ENCODE measurements at places on chromosomes 7 and 10. TPM values are rescaled to one million over a fixed set of nuclear protein-coding genes. Genes with fewer than 3 reads are reported as not detected.
A peak's percentile ranks its signal among the peaks of the same experiment; 100 is the strongest.

DNA sequence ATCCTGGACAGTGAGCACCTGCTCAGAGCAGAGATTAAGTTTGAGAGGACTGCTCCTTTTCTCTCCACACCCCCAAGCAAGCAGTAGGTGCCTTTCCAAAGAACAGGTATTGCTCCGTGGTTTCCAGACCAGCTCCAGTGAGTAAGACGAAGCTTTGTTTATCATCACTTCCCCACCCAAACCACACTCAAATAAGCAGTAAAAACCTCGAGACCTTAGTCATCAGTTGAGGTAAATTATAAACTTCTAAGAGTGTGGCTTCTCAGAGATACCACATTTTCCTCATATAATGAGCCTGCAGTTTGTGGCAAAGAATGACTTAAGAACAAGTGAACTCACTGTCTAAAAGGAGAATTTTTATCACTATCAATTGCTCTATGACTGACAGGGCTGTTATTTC is 50.0 kb upstream of the GRB10 start:
- no peak for DNase-seq

DNA sequence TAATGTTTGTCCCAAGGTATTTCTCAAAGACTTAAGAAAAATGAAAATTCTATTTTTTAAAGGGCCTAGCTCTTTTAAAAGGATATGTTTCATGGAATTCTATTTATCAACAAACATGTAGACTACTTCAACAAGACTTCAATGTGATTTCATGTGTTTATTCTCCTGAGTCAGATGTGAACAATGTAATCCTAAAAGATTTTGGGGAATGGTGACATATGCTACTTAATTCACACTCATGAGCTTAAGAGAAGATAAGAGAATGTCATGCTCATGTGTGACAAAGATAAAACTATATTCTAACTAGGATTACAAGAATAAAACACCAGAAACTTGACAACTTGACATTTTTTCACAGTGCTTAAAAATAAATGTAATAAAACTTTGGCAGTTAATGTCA is 127.5 kb downstream of the TES start:
- no peak for DNase-seq

GRCh38 chr7:2508327-2509215 is 11.0 kb upstream of the LFNG start:
- DNase-seq, result no peak

GRCh38 chr10:58622246-58622645 is 109.6 kb downstream of the BICC1 start:
- DNase-seq, result no peak

- no peak for DNase-seq
These were observed 303.6 kb upstream of the PITRM1 start for GRCh38 chr10:3476186-3476585.

DNA sequence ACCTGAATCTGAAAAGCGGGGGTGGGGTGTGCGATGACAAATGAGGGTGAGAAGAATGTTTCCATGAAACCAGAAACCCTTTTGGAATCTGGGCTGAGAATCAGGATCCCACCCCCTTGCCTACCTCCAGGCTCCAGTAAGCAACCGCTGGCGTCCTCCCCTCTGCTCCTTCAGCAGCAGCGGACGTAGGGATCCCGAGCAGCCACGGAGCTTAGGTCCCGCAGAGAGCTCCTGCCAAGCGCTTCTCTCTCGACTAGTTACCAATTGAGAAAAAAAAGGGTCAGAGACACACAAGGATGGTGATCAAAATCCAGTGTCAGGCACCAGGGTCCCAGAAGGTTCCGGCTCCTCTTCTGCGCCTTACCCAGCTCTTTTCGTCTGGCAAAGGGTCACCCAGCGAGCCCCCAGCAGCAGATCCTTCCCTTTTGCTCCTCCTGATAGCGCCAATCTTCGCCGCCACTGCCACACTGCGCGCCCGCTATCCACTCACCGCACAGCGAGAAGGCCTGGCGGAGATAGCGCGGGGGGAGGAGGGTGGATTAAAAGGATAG is 733.5 kb downstream of the ZWINT start:
- DNase-seq, result peak; percentile 25

DNA sequence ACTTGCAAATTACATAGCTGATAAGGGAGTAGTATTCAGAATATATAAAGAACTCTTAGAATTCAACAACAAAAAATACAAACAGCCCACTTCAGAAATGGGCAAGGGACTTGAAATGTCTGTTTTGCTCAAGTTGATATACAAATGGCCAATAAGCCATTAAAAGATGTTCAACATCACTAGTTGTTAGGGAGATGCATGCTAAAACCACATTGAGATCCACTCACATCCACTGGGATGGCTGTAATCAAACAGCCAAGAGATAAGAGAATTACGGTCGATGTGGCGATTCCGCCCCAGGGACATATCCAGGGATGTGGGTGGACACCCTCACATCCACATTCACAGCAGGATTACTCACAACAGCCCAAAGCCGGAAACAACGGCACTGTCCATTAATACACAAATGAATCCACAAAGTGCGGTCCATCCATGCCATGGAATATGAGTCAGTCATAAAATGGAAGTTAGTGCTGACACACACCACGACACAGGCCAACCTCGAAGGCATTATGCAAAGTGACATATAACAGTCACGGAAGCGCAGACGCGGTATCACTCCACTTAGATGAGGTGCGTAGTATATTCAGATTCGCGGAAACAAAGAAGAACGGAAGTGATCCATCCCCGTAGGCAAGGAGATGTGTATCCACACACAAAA is 227.8 kb downstream of the DNAJB6 start:
- DNase-seq, result no peak

The ANKIB1 gene
- polyA plus RNA-seq, result 46.6 TPM

- no peak for DNase-seq
These were observed 51.0 kb upstream of the PPP2R2D start for GRCh38 chr10:131849591-131850382.

DNA sequence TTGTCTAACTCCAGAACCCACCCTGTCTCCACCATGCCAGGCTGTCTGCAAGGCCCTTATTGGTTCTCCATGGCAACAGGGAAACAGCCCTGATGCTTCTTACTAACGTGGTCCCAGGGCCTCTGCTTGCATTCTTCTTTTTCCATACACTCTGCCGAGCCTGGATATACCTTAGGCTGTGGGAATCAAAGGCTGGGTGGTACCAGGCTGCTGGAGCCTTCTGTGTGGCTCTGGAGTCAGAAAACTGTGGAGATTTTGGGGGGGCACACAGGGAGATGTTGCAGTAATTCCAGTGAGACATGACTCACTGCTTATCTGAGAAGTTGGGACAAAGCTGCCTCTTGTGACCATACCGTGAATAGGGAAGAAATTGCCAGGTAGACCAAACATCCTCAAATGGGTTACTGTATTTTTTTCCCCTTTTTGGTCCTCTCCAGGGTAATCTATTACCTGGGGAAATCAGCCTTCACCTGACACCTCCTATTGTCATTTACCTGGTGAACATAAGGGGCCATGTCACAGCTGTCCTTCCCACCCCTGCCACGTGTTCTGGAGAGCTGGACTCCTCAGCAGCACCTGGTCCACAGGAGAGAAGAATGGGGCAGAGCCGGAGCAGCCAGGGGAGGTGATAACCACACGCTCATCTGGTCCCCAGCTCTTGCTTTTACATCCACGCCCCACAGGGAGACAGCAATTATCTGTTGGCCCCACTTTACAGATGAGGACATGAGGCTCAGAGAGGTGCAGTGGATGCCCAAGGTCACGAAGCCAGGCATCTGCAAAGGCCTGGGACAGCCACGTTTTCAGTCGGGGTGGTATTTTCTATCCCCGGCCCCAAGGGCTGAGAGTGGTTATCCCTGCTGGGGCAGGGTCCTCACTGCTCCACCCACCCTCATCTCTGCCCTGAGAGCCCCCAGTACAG is 4.6 kb downstream of the CHST3 start:
- DNase-seq, result no peak

DNA sequence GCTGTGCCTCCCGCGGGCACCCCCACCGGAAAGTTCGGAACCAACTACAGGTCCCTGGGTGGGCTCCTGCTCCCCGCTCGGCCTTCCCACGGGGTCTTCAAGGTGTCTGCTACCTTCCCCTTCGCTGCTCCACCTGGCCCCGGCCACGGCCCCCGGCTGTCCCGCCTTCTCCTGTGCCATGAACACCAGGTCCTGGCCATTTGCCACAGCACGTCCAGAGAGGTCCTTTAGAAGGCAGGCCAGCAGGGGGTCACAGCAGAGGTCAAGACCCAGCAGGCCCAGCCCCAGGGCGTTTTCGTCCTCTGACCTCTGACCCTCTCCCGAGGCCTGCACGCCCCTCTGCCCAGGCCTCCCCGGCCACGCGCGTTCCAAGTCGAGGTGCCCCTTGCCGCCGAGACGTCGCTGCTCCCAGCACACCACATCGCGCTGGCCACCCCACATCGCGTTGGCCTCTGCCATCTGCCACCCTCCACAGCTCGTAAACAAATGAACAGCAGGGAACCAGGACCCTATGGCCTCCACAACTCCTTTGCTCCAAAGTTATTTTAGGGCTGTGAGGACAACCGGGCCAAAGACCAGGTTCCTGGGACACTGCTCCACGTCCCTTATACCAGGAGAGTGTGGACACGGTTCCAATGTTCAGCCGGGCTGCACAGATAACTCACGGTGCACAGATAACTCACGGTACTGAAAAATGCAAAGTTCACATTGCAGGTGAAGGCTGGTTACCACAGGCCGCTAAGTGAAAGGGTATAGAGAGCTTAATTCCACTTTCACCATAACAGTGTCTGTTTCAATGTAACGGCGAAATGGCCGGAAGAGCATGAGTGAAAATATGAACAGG is 74.3 kb downstream of the CFAP46 start:
- DNase-seq, result no peak

The PHYHIPL gene
- polyA plus RNA-seq, result 20.0 TPM

GRCh38 chr7:54354436-54354835 is 187.7 kb upstream of the VSTM2A start:
- no peak for DNase-seq

The SUGCT gene
- polyA plus RNA-seq, result 14.4 TPM

GRCh38 chr10:69801094-69801433 is 642 bp upstream of the COL13A1 start:
- DNase-seq, result no peak

The SPDYE16 gene
- 1.9 TPM for polyA plus RNA-seq

DNA sequence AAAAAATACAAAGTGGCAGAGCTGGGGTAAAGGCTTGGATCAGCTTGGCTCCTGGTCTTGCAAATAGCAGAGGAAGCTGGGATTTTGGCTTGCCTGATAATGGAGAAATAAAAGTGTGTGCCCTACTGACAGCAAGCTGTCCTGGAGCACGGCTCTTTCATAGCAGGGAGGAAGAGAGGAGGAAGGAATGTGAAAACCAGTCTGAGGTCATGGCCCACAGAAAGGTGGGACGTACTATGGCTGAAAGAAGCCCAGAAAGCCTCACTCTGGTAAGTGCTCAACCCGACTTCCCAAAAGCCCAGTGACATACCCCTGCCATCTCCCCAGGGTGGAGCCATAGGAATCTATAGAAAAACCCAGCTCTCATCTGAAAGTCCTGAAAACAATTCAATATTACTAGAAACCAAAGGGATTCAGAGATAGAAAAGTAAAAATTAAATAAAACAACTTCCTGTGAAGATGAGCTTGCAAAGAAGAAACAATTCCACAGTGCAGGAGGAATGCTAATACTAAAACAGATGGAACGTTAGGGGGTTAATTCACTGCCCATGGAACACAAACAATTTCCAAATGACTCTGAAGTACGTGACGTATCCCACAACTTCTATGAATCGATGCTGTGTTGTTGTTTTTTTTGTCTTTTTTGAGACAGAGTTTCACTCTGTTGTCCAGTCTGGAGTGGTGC is 246.7 kb upstream of the PTN start:
- DNase-seq, result no peak

DNA sequence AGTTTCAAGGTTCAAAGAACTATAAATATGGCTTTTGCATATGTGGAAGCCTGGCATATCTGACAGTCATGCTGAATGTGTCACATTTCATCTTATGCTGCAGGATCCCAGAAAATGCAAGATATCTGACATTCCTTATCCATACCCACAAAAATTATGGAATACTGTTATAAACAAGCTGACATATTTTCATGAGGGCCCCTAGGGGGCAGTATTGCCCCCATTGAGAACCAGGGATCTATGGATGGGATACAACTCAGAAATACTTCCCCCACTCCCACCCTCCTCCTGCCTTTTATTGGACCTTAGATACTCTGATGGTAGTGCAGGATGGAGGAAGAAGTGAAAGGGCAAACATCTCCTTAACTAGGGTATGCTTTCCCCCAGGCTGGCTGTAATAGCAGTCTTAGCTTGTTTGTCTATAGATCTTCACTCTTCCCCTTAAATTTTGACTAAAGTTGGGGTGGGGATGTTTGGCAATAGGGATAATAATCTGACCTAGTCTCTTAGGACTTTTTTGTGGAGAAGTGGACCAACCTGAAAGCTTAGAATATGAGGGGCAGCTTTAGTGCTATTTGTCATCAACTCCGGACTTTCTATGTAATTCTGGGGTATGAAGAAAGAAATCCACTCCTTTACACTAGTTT is 3.5 kb upstream of the GNGT1 start:
- DNase-seq, result no peak

DNA sequence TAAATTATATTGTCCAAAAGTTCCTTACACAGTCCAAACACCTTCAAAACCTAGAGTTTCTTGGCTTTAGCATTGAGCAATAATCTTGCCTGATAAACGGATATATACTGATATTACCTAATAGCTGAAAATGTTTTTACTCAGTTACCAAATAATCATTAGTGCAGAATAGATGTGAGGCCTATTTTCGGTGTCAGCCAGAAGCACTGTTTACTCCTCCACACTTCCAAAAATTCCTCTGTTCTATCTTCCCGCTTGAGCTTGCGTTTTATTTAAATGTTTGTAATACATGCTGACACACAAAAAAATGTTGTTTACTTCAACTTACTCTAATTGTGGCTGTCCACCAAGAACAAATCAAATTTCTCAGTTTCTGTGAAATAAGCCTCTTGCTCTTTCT is 606.2 kb upstream of the TEX47 start:
- DNase-seq, result no peak

The PRR15 gene
- 7.4 TPM for polyA plus RNA-seq

DNA sequence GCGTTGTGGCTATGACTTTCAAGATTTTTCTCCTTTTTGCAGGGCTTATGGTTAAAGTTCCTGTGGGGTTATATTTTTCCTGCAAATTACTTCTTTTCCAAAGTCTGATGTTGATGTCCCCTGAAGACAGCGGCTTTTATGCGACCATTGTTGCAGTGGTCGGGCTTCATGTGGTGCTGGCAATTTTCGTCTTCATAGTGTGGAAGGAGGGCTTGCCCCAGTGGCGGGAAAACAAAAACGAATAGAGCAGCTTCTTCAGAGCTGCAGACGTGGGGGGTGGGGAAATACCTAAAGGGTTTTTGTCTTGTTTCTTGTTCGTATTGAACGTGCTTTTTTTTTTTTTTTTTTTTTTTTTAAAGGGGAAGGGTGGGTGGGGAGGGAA is 53.8 kb downstream of the MCMBP start:
- DNase-seq, result no peak

The EVX1 gene
- not detected for polyA plus RNA-seq
